DMS79 (cell line): ENCODE measurements at places on chromosomes 6 and 20.

- no peak for DNase-seq
These were observed 2.6 kb downstream of the MCUR1 start for GRCh38 chr6:13811627-13812358.

- no peak for DNase-seq
These were observed 126.9 kb upstream of the TIAM2 start for GRCh38 chr6:154868143-154868594.

- DNase-seq: no peak
These were observed 29.3 kb downstream of the FOXF2 start for GRCh38 chr6:1418471-1419191.

DNA sequence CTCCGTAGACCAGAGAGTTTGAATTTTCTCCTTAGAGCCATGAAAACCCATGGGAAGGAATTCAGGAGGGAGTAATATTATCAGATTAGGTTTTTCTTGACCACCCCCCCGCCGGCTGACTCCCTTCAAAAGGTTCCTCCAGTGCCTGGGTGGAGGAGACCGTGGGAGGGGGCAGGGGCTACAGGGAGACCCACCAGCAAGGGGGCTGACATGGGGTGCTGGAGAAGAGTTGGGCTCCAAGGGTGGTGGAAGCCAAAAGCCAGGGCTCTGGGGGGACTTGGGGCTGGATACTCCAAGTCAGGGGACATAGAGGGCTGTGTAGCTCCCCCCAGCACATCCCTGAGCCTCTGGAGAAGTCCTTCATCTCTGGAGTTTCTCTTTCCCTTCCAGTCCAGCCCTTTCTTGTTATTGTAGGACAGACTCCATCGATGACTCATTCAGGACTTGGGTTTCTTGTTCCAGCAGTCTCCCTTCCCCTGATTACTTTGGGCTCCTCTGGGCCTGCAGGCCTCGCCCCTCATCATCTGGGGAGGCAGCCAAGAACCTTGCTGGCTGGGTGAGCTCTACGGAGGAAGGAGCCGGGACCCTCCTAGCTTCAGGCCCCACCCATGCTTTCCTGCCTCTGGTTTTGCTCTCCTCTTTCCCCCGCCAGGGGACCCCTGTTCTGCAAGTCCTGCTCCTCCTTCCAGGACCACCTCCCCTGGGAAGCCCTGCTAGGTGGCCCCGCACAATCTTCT lies 10.5 kb upstream of the KIAA1755 start:
- DNase-seq: no peak

- no peak for DNase-seq
These were observed 48.7 kb upstream of the SRSF6 start for GRCh38 chr20:43408848-43409576.

DNA sequence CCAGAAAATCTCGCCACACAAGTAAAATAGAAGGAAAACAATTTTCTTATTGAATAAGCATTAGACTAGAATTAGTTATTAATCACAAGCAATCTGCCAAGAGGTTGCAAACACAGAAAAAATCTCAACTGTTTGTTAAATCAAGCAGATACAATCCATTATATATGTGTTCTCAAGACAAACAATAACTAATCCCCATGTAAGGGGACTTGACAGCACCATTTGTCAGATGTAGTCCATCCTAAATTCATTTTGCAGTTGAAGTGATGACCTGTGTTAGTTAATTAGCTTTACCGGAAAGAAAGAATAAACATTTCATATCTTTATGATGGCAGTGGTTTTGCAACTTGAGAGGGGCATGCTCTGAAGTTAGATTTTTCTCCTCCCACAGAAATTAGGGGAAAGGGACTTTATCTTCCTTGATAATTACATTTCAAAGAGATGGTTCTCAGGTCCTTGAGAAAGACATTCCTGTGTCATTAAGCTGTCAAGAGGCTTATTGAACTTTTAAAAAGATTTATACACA lies 1588.0 kb downstream of the GRIK2 start:
- DNase-seq: no peak

- DNase-seq: no peak
These were observed 397.7 kb downstream of the RFPL4B start for GRCh38 chr6:112744827-112745226.

DNA sequence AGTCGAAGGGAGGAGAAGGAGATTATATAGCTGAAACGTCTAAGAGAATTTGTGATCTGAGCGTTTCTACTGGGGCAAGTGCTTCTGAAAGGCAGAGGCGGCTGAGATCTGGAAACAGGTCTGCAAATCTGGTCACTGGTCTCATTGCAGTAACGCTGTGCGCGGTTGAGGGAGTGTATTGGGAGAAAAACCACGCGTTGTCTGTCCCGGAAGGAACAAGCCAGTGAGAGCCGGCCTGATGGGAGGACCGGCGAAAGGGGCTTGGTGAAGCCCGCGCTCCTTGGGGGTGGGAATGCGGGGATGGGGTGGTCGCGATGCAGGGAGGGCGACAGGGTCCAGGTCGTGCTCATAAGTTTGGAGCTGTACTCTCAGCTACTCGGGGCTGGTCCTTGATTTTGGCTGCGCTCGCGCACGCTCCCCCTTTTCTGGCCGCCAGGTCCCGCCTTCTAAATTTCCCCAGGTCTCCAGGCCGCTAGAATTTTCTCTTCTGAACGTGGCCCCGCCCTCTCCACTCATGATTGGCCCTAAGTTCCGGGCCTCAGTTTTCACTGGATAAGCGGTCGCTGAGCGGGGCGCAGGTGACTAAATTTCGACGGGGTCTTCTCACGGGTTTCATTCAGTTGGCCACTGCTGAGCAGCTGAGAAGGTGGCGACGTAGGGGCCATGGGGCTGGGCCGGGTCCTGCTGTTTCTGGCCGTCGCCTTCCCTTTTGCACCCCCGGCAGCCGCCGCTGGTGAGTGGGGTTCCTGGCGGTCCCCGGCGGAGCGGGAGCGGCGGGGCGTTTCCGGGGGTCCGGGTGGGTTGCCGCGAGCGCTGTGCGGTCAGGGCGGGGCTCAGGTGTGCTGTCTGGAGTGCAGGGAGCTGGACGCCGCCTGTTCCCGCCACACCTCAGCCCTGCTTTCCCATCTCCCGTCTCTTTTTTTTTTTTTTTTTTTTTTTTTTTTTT lies at the start of gene MICB:
MICB (plus strand) TSS at position 615 of the 946 bp plus-strand sequence; CDS start at position 664, 49 bp downstream.
- DNase-seq: peak; percentile 87

DNA sequence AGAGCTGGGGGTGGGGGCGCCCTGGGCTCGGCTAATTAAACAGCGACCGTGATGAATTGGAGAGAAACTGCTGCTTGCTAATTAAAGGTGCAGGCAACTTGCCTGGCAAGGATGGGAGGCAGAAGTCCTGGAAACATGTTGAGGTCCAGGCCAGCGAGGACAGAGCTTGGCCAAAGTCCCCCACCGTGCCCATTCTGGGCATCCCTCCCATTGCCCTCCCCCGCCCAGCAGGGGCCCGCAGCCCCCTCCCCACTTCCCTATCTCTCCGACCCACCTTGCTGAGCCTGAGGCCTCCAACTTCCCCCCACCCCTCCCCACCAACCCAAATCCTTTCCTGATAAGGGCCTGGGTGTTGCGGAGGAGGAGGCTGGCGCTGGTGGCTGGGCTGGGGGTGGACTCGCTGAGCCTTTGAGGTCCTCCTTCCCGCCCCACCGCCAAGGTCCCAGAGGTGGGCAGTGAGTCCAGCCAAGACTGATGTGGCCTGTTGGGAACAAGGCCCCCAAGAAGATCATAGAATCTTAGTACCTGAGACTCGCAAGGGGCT lies 23.3 kb downstream of the C20orf203 start:
- DNase-seq: no peak

DNA sequence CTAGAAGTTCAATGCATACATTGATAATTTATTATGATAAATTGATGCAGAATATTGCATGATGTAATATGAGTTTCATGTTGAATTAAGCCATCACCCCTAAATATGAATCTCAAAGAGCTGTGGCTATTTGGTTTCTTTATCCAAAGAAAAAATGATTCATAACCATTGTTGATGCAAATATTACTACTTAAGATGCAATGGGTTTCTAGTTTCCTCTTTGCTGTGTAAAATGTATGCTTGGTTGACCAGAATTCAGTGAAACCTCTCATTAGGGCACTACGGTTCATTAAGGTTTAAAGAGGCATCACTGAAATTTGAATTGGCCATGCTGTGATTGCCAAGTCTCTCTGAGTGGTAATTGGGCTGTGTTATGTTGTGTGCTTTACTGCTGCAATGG lies 492.5 kb upstream of the FLRT3 start:
- peak; percentile 3 for DNase-seq

DNA sequence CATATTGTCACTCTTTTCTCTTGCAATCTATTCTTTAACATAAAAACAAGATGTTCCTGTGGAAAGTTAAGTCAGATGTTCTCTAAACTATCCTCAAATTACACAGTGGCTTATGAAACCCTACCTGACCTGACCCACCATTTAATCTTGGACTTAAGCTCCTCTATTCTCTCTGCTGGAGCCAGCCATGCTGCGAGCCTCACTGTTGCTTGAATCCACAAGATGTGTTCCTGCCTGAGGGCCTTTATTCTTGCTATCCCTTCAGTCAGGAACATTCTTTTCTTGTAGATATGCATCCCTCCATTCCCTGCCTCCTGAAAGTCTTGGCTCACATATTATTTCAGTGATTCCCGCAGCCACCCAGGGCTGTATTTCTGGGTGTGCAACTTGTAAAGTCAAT lies 283.2 kb downstream of the EPHA7 start:
- DNase-seq: no peak

DNA sequence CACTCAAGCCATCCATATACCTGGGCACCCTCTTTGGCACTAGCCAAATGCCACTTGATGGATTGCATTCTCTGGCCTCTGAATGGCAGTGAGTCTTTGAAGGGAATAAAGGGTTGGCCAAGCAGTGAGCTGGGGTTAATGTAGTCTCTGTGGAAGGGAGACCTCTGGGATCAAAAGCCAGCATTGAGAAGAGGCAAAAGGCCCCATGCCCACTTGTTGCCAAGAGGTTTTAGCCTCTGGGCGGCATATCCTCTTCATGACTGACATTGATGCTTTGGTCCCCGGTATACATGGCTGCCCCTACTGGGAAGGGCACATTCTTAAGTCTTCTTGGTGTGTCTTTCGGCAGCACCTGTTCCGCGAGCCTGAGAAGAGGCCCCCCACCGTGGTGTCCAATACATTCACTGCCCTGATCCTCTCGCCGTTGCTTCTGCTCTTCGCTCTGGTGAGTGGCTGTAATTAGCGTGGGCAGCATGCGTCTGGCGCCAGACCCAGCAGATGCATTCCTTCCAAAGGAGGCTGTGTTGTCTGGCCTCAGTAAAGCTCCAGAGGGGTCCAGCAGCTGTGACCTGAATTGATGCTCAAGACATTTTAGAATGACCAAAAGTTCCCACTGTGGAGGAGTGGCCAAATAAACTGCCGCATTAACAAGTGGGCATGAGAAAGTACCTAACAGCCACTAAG lies 29.5 kb downstream of the GHRH start:
- DNase-seq: peak; percentile 76

GRCh38 chr20:10076126-10077080 lies 41.6 kb downstream of the ANKEF1 start:
- no peak for DNase-seq

GRCh38 chr6:110488606-110489190 lies 12.3 kb upstream of the SLC22A16 start:
- no peak for DNase-seq

GRCh38 chr6:4606821-4607704 lies 169.1 kb upstream of the CDYL start:
- DNase-seq: no peak

GRCh38 chr6:95127261-95127660 lies 450.1 kb upstream of the MANEA start:
- DNase-seq: peak; percentile 54
